ENCODE measurements at places on chromosomes 11 and 22.

DNA sequence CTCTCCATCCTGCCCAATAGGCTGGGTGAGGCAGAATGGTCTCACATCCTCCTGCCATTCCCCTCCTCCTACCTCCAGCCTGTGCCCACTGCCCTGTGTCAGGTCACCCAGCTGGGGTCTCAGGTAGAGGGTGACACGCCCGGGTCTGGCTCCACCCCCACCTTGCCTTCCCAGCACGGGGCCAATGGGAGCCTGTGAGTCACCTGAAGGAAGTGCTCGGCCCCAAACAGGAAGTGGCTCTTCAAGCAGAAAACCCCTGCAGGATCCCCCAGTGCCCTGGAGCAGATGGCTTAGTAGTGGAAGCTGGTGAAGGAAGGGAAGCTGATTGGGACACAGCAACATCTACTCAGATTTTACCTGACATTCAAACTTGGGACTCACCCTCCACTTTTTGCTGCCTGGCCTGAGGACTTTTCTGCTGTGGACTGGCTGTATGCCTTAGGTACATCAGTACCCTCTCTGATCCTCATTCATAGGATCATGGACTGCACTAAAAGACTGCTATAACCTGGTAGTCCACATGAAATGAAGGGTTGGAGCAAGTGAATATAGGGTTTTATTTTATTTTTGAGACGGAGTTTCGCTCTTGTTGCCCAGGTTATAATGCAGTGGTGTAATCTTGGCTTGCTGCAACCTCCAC is 33.4 kb downstream of the GDPD5 start:
- DNase-seq = peak; percentile 3

GRCh38 chr11:71342951-71343827 is 90.8 kb upstream of the SHANK2 start:
- no peak for DNase-seq

- DNase-seq = no peak
Measured at GRCh38 chr11:119019996-119020395, 1.4 kb downstream of the TRAPPC4 start.

DNA sequence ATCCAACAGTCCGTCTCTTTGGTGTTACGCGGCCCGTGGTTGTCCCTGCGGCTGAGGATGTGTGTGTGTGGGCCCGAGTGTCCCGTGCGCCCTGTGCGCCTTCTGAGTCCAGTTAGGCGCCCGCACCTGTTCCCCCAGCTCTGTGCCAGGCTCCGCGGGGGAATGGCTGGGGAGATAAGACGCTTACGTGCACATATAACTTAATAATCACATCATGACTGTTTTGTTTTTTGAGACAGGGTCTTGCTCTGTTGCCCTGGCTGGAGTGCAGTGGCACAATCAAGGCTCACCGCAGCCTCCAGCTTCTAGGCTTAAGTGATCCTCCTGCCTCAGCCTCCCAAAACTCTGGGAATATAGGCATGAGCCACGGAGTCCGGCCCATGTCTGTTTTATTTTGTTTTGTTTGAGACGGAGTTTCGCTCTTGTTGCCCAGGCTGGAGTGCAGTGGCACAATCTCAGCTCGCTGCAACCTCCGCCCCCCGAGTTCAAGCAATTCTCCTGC is 817 bp downstream of the ARL2 start:
- DNase-seq = no peak

GRCh38 chr22:43455846-43456245 is 44.0 kb downstream of the MPPED1 start:
- DNase-seq = no peak

- DNase-seq = no peak
Measured at GRCh38 chr11:44634401-44635281, 69.2 kb downstream of the CD82 start.

DNA sequence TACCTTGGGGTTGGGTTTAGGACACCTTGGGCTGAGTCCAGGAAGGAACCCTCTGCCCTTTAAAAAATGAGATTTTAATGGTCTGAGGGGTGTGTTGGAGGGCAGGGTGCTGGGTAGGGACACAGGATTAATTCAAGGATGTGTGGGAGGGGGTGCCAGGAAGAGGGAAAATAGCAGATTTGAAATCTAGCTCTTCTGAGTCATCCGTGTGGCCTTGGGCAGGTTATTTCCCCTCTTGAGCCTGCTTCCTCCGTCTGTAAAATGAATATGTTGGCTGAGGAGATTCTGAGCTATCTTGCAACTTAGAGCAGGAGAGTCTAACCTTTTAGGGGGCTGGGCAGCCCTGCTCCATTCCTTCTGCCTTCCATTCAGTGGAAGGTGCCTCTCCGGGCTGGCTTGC is 3.0 kb downstream of the TSPAN18 start:
- no peak for DNase-seq

DNA sequence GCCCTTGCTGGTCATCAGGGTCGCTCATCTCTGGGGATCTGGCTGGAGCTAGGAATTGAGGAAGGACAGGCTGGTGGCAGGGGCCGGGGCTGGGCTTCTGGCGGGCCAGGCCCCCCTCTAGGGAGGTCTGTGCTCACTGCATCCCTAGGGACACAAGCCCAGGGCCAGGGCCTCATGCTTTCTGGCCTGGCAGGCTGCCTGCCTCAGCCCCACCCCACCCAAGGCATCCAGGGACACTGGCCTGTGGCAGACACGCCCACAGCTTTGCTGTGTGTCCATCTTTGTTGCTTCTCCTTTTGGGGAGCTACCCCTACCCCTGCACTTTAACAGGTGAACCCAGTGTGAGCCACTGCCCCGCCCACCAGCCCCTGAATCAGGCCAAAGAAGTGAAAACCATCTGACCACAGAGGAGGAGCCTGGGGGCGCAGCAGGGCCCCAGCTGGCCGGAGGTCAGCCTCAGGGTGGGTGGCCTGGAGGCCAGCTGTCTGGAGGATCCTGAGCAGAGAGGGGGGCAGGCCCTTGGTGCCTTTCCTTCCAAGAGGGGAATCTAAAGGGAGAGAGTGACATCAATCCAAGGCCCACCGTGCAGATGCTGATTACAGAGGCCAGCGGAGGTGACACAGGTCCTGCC is 26.8 kb upstream of the CELSR1 start:
- no peak for DNase-seq

DNA sequence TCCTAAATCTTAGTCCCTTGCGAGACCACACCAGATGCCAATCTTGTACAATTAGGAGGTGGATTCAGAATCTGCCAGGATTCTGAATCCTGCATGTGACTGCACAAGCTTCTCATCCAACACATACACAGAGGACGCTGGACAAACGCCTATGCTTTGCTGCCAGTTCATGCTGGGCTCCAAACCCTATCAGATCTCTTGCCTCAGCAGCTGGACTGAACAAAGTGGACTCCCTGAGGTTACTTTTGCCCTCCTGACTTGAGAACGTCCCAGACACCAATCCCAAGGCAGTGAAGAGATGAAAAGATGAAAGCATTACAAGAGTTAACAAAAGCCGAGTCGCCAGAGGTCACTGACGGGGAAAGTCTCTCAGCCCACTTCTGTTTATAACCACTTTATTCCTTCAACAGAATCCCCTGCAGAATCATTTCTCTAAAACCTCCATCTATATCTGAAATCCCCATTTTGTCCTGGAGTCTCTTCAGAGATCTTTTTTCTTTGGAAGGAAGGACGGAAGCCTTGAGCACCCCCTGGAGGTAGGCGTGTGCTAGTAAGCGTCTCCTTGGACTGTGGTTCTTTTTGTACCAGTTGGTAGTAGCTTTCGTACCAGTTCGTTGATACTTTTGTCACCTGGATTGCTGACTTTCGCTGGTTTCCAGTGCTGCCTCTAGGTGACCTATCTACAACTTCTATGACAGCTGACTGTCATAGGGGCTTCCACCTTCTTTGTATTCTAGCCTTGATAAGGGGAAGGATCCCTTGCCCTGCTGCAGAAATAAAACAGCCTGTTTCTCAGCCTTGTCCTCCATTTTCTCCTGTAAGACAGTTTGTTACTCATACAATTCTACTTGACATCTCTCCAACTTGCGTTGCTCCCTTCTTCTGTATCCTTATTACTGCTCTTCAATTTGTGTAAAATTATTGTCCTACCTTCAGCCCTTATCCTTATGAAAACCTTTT is 26.1 kb upstream of the EED start:
- no peak for DNase-seq

- no peak for DNase-seq
Measured at GRCh38 chr11:59261150-59261549, 48.4 kb upstream of the MPEG1 start.

DNA sequence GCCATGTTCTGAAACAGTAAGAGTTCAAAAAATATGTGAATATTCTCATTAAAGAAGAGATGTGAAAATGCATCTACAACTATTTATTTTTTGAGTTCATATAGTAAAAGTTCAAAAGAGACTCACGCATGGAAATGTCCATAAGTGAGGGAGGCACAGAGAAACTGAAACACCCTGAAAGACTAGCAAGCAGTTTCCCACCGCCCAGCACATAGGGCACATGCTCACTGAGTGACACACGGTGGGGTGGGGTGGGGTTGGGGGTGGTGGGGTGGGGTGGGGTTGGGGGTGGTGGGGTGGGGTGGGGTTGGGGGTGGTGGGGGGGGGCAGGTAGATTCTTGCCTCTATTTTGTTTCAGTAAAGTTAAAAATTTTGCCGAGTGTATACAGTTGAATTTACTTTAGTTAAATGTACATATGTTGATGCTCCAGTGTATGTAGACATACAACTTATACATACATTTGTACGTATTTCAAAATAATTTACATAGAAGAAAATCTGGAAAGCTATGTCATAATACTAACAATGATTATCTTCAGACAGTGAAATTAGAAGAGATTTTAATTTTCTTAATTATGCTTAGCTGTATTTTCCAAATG is 6.3 kb downstream of the CCDC34 start:
- DNase-seq = no peak

GRCh38 chr11:64477675-64478074 is 113.3 kb upstream of the SLC22A12 start:
- DNase-seq = no peak

GRCh38 chr22:30238661-30239487 is 7.7 kb downstream of the LIF start:
- DNase-seq = no peak

DNA sequence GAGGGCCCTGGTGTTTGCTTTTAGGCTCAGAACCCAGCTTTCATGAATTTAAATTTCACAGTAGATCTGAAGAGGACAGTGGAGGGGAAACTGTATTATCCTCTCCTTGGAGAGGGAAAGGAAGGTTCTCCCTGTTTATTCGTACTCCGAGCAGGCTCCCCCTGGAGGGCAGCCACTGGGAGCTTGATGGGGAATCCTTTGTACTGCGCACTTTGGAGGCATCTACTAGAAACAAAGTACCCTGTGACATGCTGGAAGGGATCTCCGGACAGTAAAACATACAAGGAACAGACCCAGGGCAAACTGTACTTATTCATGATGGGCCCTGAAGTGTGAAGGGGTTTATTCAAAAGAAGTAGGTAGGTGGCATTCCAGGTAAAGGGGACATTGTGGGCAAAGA is 27.2 kb downstream of the NAV2 start:
- no peak for DNase-seq

GRCh38 chr11:71138737-71139425 is 113.5 kb downstream of the SHANK2 start:
- DNase-seq = no peak

DNA sequence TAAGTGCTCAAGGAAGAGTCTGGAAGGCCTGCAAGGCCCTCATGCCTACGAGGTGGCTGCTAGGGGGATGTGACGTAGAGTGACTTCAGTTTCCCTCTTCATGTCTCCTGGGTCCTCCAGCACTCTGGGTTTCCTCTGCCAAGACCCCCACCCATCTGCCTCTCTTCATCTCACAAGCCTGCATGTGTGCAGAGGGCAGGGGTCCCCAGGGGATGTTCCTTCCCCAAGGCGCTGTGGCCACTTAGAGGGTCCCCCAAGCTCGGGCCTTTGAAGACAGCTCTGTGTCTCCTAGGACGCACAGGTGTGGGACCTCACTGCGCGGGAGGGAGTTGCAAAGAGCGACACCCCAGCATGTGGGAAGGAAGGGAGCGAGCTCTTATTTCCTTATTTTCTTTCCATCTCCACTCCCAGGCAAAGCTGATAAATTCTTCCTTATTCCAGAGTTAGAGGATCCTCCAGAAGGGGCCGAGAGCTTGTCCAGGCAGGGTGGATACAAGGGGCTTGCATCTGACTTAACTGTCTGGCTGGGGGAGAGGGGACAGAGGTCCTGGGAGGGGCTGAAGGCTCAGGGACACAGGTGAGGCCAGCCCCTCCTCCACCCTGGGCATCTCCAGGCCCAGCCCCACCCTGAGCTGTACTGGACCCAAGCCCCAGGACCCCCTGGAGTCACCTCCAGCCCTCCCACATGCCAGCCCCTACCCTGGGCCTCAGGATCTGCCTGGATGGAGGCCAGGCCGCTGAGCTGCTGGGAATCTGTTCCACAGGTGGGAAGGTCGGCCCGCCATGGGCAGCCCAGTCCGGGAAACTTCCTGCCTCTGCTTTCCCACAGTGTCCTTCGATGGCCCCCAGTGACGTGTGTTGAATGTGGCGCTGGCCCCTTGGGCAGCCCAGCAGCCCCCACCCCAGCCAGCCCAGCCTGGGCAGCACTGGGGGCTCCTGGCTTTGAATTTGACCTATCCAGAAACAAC is 59.7 kb upstream of the KCNQ1OT1 start:
- DNase-seq = no peak

GRCh38 chr22:46064966-46065666 is 85.2 kb upstream of the PPARA start:
- no peak for DNase-seq

DNA sequence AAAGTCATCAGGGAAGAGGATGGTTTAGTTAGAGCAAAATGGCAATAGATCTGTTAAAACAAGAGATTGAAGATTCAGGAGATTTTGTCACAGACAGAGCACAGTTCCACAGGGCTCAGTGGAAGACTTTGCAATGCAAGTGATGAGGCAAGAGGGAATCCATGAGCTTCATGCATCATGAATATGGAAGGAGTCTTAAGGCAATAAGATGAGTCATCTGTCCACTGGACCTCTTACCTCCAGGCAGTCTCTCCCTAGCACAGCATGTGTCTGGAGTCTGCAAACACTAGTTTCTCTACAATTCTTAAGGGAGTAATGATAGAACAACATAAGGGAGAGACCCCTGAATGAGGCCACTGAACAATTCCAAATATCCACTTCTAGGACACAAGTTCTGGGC is 245.7 kb downstream of the NXPE2 start:
- DNase-seq = no peak

DNA sequence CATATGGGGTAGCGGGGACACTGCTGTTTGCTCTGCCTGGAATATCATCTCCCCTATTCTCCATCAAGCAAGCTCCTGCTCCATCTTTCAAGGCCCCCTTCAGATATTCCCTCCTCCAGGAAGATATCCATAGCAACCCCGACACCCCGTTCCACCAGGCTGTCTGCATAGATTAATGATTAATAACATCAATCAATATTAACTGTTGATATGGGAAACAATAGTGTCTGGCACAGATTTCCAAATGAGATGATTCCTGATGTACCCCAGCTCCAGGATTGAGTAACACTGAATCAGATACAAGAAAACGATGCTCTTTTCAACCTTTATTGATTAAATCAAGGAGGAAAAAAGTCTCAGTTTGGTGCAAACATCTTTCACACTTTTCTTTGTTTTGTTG is 7.5 kb upstream of the TPST2 start:
- DNase-seq = no peak

Data from stimulated activated CD8-positive, alpha-beta memory T cell treated with anti-CD3 and anti-CD28 coated beads, Interleukin-15, amount 100 ng/mL, for 24 hours (primary cell).